Fibroblast of skin of scalp (primary cell): ENCODE measurements at places on chromosomes 5 and 9.

DNA sequence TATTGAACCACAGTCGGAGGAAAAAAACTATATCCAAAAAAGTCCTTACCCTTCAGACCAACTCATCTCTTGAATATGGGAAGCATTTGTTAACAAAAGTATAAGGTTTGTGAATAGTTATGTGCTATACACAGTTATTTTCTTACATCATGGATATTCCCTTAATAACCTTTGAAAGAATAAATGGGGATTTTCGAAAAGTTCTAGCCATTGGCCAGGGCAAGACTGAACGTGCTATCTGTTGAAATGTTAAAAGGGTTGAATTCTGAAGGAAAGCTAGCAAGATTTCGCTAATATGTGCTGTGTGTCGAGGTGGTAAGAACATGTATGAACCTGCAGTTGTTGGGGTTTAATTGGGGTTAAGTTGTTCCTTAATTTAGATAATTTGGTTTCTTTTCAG lies 140.8 kb downstream of the SMARCA2 start:
- DNase-seq = no peak

GRCh38 chr5:13866792-13867191 lies 77.7 kb downstream of the DNAH5 start:
- DNase-seq = peak; percentile 43

DNA sequence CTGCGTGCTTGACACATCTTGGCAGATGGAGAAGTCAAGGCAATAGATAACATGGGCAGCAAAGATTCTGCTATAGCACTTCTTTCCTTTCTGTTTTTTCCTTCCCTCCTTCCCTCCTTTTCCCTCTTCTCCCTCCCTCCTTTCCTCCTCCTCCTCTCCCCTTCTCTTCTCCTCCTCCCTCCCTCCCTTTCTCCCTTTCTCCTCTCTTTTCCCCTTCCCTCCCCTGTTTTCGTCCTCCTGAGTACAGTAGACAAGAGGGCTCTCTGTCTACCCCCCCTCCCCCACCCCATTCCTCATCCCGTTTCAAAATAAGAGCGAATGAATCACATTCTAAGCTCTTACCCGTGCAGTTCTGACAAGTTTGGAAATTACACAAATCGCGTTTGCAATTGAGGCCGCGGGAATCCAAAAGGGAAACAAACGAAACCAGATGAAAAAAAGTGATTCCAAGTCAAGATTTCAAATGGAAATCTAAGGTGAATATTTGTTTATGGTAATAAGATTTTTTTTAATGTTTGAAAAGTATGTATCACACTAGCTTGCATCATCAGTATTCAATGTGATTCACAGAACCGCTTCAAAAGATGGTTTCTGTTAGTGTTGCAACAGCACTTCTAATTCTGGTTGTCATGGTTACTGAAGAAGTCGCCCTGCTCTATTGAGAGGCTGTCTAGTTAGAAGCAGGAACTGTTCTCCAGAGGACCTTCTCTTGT lies 1.3 kb downstream of the NIM1K start:
- DNase-seq = peak; percentile 92

DNA sequence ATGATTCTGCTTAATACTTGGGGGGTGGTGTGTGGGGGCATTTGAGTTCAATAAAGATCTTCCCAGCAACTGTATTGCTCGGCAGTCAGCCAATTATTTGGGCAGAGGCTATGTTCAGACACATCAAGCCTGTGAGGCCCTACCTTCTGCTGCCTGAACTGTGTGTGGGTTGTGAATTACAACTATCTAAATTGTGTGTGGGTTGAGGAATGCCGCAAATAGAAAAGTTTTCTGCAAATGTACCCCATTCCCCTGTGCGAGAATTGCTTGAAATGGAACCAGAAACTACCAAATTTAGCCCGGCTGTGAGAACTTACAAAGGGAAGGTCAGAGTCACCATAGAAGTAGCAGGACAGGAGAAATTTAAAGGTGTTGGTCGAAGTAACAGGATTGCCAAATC lies 360.0 kb upstream of the PIK3R1 start:
- no peak for DNase-seq

- DNase-seq = no peak
Observed at GRCh38 chr5:135478938-135479337, 26.8 kb upstream of the TIFAB start.

DNA sequence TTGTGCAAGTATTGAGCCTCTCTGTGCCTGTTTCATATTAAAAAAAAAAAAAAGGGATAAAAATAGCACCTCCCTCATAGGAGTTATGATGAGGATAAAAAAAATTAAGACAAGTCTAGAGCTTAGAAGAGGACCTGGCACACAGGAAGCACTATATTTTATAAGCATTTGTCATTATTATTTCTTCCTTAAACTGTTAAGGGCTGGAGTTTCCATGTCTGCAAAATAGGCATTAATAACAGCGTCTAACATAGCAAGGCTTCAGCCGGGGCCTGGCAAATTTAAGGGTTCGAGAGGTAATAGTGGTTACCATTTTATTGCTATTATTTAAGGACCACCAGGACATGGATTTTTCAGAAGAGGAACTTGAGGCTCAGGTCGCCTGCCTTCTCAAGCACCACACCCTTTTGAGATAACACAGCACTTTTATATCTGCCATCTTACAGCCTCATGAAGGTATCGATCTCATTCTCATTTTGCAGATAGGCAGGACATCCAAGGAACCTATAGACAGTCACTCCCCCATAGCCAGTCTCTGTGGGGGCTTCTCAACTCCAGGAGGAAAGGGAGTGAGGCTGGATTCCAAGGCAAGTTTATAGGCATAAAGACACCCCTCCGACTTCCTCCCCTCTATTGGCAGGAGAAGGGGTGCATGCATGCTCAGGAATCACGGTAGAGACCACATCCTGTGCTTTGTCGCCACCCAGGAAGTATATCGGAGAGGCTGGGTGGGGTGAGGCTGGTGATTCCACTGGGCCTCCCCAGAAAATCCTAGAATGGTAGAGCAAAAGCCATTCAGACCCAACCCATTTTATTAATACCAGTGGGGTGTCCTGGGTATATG lies 2.4 kb downstream of the ANXA6 start:
- DNase-seq = peak; percentile 21

DNA sequence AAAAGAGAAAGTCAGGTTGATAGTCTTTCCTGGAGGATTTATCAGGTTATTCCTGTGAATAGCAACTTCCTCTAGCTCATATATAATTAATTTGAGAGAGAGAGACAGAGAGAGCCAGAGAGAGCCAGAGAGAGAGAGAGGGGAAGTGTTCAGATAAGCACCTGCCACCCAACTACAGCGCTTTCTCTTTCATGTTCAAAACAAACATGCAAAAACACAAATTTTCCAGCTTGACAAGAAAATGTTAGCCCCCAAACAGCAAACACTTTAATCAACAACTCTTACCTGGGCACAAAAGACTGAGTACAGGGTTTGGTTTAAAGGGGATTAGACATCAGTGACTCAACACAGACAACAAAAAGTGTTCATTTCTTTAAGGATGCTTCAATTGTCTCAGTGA lies 61.7 kb upstream of the PLPP6 start:
- DNase-seq = no peak

DNA sequence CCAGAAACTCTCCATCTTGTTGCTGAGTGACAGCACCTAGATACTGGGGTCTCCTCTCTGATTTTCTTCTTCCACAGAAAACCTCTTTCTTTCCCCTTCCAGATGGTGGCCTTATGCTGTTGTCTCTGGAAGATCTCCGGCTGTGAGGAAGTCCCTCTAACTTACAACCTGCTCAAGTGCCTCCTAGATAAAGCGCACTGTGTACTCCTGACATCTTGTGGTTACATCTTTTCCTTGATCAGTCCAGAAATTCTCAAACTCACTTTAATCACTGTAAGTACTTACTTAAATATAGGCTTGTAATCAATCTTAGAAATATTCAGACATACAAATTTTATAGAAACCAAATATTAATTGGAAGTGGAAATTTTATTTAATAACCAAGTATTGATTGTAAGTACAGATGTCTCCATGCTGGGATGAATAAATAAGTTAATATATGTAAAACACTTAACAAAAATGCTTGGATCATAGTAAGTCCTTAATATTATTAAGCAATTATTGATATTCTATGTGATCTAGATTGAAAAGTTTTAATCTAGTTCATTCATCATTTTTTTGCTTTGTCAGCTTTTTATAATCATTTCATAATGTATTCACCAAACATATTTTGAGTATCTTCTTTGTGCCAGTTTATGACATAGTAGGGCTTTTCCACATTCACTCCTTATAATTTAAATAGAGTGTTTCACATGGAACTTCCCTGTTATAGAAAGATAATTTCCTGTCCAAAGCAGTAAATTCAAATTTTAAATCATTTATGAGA lies 1381.4 kb upstream of the CDH6 start:
- DNase-seq = no peak

- DNase-seq = no peak
Observed at GRCh38 chr5:147307170-147307569, 72.3 kb downstream of the STK32A start.

DNA sequence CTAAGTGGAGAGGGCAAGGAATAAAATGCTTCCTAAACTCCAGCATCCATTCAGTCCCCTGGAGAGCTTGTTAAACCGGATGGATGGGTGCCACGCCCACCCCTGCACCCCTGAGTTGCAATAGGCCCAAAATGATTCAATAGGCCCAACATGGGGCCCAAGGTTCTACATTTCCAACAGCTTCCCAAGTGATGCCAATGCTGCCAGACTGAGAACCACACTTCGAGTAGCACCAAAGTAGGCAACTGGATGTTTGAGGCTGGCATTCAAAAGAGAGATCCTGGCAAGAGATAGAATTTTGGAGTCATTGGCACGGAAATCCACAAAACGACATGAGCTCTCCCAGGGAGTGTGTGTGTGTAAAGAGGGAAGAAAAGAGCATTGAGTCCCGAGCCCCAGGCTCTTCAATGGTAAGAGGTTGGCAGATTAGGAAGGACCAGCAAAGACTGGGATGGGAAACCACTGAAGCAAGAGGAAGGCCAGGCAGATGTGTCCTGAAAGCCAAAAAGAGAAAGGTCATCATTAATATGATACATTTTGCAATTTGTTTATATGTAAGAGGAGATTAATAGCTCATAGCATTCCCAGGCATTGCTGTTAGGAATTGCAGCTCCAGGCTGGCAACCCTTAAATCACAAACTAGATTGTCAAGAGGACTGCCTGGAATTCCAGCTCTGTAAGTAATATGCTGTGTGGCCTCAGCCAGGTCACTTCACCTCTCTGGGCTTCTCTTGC lies 130.6 kb downstream of the KCNIP1 start:
- DNase-seq = no peak

DNA sequence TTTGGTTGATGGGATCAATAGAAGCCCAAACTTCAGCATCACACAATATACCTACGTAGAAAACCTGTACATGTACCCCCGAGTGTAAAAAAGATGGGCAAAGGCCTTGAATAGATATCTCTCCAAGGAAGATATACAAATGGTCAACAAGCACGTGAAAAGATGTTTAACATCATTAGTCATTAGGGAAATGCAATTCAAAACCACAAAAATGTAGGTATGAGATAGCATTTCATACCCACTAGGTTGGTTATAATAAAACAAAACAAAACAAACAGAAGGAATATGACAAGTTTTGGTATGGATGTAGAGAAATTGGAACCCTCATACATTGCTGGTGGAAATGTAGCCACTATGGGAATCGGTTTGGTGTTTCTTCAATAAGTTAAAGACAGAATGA lies 33.1 kb upstream of the PPARGC1B start:
- DNase-seq = peak; percentile 4

DNA sequence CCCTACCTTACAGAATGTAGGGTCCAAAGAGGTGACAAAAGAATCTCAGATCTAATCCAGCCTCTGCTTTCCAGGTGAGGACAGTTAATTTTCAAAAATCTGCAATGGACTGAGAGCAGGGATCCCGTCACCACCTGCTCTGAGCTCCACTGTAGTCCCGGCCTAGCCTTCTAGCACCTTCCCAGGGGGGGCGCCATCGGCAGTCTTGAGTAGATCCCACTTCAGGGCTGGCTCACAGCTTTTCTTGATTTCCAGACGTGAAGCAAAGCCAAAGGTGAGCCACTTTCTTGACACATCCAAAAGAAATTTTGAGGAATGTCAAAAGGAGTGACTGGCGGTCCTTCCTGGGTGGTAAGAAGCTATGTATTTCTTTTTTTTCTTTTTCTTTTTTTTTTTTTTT lies 114.1 kb downstream of the SYK start:
- peak; percentile 29 for DNase-seq

GRCh38 chr9:69178583-69179011 lies 4.5 kb downstream of the TJP2 start:
- DNase-seq = no peak

DNA sequence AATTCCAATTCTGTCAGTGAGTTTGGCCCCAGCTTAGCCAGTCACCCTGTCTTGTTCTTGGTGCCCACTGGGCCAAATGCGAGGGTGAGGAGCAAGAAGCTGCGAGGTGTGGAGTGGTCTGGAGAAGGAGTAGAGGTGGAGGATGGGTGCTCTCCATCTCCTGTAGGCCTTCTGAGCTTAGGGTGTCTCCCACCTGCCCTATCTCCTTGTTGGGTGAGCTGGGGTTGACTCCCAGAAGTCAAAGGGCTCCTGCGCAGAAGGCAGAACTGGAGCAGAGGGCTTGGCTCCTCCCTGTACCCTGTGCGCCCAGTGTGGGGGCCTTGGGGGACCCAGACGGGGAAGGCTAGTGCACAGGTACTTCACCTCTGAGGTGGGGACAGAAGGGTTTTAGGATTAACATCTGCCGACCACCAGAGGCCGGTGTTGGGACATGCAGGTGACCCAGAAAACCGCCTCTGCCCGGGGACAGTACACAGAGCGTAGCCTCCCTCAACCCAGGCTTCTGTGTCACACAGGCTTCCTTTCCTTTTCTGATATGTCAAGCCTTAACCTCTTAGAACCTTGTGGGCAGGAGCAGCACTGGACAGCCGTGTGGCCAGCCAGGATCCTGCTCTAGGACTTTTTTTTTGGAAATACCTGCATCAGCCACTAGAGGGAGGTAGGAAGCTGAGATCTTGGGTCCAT lies 16.9 kb downstream of the IL5 start:
- peak; percentile 48 for DNase-seq

GRCh38 chr5:159449925-159450324 lies 119.6 kb upstream of the IL12B start:
- DNase-seq = no peak
